NCI-H2171 (cell line): ENCODE measurements at places on chromosomes 4 and X.

- DNase-seq, result peak; percentile 4
These were observed 445 bp downstream of the AP1S2 start for GRCh38 chrX:15854080-15854655.

GRCh38 chrX:151151665-151152267 is 24.6 kb upstream of the GPR50 start:
- DNase-seq, result peak; percentile 15

- DNase-seq, result no peak
These were observed 549.1 kb upstream of the BOD1L1 start for GRCh38 chr4:14176613-14177012.

DNA sequence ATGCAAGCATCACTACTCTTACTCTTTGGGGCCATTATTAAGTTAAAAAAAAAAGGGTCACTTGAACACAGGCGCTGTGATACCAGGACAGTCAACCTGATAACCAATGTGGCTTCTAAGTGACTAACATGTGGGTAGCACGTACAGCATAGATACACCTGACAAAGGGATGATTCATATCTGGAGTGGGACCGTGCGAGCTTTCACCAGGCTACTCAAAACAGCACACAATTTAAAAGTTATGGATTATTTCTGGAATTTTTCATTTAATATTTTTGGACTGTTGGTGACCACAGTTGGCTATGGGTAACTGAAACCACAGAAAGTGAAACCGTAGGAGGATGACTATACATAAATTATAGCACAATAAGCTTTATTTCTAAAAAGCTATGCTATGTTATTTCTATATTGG is 113.8 kb upstream of the STIM2 start:
- DNase-seq, result no peak

DNA sequence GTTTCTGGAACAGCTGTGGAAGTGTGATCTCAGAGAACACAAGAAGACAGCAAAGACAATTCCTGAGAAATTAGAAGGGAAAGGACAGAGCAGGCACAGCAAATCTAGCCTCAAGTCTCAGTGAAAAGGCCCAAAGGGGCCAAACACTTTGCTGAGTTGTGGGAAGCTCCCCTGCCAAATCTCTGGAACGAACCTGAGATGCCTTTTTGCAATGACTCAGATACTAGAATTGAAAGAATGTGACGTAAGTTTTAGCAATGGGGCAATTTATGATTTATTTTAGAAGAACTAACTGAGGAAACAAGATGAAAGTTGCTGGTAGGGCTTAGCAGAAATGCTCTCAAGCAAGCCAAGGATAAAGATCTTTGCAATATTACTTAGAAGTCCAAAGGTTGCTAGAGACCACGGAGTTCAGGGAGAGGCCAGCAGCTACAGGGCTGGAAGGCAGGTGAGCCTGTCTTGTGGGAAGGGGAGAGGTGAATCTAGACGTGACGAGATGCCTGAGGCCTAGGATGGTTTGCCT is 92.8 kb downstream of the AMELX start:
- DNase-seq, result no peak

DNA sequence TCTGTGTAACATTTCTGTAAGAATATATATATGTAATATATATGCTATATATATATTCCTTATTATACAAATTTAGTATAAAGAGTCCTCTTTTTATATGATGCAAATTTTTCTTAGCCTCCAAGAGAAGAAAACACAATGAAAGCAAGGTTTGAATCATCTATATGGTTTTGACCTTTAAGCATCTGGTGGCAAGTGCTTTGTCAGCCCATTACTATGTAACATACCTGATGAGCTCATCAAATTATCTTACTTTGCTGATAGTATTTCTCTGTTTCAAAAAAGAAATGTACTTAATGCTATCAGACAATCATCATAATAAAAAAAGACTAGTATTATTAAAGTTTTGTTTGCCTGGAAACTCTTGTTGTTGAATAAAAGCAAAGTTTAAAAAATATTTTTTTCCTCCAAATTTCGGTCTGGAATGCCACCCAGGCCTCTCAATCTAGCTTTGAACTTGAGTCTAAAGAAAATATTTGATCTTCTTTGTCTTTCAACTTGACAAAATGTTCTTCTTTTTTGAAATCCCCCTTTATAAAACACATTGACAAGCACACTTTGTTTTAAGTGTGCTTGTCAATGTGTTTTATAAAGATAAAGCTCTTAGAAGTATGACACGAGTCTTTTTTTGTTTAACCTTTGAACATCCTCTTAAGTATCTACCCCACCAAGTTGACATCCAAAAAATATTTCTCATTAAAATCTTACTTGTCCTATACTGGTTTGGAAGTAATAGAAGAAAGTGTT is 26.2 kb downstream of the ZNF330 start:
- no peak for DNase-seq

- DNase-seq, result no peak
These were observed 312.0 kb downstream of the PDGFC start for GRCh38 chr4:156659570-156659969.

GRCh38 chrX:129654652-129655546 is at the start of gene APLN:
APLN (minus strand) TSS chrX:129654956; CDS start chrX:129654630, 326 bp downstream.
- peak; percentile 4 for DNase-seq

- DNase-seq, result no peak
These were observed 570.6 kb downstream of the SPRY1 start for GRCh38 chr4:123966990-123967769.

DNA sequence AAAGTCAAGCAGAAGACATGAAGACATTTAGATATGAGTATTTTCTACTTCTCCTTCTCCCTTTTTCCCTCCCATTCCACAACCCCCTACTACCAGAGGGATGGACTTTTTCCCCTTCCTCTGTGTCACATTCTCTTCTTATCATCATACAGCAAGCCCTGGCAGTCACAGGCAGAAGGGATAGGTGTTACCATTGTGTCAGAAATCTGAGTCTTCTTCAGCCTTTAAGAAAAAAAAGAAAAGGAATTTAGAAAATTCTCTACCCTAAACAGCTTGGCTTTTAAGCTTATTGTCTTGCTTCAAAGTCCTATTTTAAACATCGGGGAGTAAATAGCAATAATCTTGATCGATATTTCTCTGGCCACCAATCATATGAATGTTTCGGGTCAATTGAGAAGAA is 30.9 kb upstream of the ADH1C start:
- no peak for DNase-seq

- DNase-seq, result no peak
These were observed 128.7 kb downstream of the FHIP1A start for GRCh38 chr4:151537687-151538086.

GRCh38 chr4:13483768-13484121 is 395 bp downstream of the RAB28 start:
- DNase-seq, result peak; percentile 2

DNA sequence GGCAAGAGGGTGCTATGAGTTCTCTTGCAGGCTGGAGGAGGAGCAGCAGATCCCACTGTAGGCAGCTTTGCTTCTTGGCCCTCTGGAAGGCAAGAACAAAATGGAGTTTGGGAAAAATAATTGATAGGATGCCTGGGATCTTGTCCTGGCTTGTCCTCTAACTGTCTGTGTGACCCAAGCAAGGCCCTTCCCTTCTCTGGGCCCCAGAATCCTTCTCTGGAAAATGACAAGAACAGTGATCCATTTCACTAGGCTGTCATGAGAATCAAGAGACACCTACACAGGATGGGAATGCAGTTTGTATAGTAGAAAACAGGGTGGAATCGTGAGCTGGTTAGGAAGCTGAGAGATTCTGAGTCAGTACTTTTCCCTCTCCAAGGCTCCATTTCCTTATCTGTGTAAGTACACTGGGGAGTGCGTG is 133.3 kb downstream of the PJA1 start:
- DNase-seq, result no peak

- no peak for DNase-seq
These were observed 15.0 kb downstream of the AGA start for GRCh38 chr4:177427192-177427591.

DNA sequence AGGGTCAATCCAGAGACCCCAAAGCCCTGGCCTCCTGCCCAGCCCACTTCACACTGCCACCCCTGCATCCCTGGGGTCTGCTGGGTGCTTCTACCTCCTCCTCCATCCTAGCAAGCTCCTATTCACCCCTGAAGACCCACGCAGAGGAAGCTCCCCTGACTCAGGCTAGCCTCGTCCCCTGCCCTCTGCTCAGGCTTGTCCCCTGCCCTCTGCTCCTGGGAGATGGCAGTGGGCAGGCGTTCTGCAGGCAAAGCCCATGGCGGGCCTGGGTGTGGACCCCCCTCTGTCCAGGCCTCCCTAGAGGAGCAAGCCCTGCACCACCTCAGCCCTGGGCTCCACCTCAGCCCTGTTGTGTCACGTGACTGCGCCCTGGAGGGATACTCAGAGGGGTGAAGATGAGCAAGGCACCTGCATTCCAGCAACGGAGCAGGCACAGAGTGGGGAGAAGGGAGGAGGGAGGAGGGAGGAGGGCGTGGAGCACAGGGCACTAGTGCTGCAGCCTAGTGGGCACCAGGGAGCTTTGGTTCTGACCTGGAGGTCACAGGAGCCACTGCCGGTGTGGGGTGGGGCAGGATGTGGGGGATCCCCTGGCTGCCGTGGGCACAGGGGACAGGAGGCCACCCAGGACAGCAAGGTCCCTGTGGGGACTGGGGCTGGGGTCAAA is 27.6 kb upstream of the FGFR3 start:
- DNase-seq, result no peak

DNA sequence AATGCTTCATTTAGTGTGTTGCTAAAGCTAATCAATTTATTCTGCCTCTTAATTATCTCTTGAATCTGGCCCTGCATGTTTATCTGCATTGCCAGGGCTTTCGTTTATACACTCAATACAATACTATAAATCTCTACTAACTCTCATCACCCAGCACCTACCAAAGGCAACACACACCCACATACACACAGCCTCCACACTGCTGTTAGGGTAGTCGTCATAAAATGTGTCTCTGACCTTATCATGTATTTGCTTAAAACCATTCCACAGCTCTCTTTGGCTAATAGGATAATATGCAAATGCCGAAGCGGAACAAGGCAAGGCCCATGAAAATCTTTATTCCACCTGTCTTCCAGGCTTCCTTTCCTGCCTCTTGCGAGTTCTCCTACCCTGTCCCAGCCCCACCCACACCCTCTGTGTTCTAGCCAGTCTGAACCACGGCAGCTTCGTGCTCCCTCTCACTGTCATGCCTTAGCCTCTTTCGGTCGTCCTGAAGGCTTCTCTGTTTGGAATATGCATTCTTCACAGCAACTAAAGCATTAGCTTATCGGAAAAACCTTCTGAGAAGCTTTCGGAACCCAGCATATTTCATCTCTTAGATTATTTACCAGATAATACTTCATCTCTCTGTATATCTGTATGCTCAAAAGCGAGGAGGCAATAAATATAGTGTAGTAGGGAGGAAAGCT is 333.5 kb downstream of the TENM3 start:
- no peak for DNase-seq

DNA sequence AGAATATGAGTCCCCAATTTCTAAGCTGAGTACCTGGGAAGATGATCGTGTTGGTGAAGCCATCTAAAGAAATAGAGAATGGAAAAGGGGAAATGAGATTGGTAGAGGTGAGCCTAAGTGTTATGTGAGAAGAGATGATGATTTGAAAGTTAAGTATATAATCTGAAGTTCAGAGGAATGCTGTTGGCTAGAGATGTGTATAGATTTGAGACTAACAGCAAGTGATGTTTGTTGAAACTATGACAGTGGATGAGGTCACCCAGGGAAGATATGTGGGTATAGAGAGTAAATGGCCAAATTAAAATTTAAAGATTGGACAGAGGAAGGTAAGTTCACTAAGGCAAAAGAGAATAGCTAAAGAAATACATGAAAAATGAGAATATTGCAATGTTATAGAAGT is 324.2 kb downstream of the MAPK10 start:
- no peak for DNase-seq

- no peak for DNase-seq
These were observed 117.8 kb downstream of the RASGEF1B start for GRCh38 chr4:81353861-81354260.

DNA sequence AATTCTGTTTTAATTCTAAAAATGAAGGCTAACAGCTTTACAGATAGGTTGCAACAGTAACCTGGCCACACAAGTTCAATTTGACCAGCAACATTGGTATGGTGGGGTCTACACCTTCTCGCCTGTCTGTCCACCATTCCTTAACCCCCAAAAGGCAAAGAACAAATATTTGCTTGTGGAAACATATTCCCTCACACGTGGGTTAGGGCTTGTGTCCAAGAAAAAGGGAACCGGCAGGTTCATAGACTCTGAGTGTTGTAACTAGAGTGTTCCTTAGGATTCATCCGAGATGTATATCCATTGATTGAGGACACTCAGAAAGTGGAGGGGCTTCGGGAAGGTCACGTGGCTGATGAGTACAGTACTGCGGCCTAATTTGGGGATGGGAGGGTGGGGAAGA is 54.1 kb downstream of the C4orf51 start:
- no peak for DNase-seq

DNA sequence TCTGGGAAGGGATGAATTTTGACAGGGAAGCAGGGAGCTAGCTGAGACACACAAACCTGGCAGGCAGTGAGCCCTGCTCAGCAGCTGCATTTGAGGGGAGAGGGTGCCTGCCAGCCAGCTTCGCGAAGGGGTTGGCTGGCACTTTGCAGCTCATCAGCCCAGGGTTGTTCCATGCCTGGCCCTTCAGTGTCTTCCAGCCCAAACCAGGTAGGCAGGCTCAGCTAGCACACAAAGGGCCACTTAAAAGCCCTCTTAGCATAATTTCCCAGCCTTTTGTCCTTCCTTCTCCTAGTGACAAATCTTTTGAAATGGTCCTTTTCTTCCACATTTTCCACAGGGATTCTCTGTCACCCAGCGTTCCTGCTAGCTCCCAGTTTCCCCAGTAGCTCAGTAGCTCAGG is 4.3 kb upstream of the FRMPD3 start:
- DNase-seq, result no peak

GRCh38 chr4:168167714-168168284 is 75.5 kb downstream of the ANXA10 start:
- DNase-seq, result no peak

GRCh38 chr4:116702949-116703348 is 382.4 kb downstream of the TRAM1L1 start:
- no peak for DNase-seq

DNA sequence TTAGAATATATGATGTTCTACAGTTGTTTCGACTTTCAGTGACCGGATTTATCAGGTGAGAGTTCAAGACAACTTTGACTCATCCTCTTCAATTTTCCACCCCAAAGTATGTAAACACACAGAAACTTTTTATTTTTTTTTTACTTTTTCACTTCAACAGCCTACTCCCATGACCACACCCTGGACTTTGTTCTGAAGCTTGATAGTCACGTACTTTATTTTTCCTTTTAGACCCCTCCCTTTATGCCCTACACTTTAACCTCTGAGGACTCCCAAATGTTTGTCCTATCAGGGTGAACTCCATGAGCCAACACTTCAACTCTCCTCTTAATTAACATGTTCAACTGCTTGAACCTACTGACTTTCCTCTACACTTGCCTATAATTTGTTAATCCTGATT is 2.5 kb upstream of the DDX60 start:
- no peak for DNase-seq

GRCh38 chr4:57265831-57266582 is 155.8 kb upstream of the IGFBP7 start:
- no peak for DNase-seq

GRCh38 chr4:17433827-17434226 is 78.1 kb downstream of the QDPR start:
- no peak for DNase-seq
